CD4-positive, alpha-beta T cell (primary cell): ENCODE measurements at places on chromosomes 11 and 22.

DNA sequence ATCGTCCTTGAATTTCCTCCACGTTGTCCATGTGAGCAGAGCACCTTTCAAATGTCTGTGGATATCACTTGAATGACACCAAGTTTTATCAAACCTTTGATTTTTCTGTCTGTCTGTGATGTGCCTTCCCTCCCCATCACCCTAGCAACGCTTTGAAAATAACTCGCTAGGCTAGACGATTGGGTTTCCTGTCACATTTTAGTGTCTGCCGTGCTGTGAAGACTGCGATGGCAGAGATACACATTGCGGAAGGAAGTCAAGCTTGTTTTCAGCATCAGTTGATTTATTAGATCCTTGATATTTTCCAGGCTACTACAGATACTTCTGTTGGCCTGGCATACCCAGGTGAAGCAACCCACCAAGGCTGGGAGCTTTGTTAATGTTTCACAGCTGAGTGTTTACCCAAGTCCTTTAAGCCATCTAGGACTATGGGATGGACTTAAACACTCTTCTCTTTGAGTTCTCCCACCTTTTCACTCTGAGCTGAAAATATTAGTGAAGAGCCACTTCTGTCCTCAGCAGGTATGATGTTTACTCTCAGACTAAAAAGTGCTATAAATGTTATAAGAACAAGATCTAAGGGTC lies 93.6 kb upstream of the CD44 start:
- peak; percentile 98 for DNase-seq

DNA sequence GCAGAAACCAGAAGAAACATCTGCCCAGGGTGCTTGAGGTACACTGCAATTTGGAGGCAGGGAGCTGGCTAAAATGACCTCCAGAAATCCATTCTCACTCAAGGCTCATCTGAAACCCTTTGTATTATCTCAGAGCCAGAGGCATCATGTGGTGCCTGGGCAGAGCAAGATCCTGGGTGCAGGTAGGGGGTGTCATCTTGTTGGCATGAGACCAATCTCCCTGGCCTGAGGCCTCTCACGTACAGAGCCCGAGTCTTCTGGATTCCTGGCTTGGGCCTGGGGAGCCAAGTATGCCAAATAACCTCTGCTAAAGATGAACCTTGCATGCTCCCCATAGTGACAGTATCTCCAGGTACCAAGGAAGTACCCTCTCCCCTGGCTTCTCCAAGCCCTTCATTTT lies 2.4 kb downstream of the LMO1 start:
- DNase-seq: no peak

DNA sequence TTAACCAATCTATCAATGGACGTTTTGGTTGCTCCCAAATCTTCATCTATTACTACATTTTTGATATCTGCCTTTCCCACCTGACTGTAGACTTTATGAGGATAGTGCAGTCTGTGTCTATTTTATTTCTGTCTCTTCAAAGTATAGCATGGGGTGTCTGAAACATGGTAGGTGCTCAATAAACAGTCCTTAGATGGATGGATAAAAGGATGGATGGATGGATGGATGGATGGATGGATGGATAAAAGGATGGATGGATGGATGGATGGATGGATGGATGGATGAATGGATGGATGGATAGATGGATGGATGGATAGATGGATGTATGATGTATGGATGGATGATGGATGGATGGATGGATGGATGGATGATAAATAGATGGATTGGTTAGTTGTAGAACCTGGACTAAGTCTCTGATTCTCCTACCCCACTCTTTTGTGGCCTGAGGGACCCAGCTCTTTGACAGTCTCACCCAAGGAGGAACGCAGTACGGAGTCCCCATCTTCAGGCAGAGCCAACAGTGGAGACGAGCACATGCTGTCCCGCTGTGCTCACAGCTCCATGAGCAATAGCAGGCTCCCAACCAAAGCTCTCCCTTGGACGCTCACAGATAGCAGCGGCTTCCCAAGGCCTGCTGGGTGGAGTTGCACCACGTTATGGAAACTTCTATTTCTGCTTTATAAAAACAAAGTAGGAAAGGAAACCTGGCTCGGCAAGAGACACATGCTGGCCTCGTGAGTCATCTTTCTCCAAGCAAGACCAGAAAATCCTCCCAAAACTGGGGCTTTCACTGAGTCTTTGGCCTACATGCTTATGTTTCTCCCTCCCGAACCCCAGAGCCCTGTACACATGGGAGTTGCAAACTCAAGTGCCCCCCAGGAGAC lies 448.0 kb downstream of the MIAT start:
- DNase-seq: no peak

DNA sequence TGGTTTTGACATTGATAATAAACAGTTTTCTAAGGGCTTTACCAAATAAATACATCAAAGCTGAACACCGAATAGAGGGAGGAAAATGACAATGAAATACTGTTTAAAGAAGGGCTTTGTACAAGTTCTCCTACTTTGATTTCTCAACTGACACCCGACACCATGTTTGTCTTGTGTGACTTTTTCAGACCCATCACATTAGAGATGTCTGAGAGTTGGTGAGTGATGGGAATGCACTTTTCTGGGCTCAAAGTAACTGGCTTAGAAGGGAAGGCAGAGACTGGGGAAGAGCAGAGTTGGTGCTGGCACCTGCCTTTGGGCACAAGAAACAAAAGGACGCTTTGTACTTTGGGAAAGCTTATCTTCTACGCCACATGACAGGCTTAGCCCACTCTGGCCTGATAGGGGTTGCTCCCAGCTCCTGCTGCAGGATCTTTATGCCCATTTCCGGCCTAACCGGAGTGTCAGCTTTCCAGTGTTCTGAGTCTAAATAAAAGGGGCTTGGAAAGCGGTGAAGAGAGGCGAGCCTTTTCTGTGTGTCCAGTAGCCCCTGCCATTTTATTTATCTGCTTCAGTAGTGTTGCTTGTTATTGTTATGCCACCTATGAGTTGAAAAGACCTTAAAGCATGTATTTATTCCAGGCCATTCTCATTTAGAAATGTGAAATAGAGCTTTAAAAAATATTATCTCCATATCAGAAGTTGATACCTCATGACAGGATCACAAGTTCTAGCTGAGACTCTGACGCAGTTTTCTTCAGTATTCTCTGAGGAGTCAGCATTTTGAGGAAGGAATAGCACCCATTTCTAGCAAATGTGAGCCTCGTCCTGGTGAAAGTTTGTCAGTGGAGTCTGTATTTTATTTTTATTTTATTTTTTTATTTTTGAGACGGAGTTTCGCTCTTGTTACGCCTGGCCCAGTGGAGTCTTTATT lies 24.2 kb downstream of the KREMEN1 start:
- no peak for DNase-seq

- no peak for DNase-seq
Observed at GRCh38 chr11:65090628-65091027, 5.4 kb upstream of the VPS51 start.

GRCh38 chr22:50151571-50152537 lies 18.7 kb upstream of the PANX2 start:
- no peak for DNase-seq

GRCh38 chr22:23516304-23516703 lies 63.8 kb downstream of the IGLL1 start:
- no peak for DNase-seq
